Vagina (tissue), 2 donors: ENCODE measurements at places on chromosomes 7 and 10. TPM values are rescaled to one million over a fixed set of nuclear protein-coding genes. Genes with fewer than 3 reads are reported as not detected.
A peak's percentile ranks its signal among the peaks of the same experiment; 100 is the strongest.

Gene TWIST1
- total RNA-seq: 11.5 TPM

Gene PAPOLB
- not detected for total RNA-seq

GRCh38 chr7:145497911-145498525, 618.6 kb upstream of the CNTNAP2 start:
- no peak for DNase-seq

DNA sequence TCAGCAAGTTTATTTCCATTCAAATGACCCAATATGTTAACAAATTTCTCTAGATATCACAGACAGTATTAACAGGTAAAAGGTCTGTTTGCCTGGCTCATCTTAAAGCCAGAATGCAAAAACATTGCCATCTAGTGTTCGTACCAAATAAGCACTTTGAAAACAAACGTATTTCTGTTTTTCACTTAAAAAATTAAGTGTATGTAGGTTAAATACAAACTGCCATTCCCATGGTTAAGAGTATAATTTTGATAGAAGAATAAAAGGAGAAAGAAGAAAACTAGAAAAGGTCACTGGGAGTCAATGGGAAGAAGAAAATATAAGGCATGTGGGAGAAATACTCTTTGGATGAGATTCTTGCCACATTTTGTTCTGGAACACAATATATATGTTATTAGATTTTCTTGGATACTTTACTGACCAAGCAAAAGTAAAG, 51.0 kb downstream of the ORC5 start:
- DNase-seq: no peak

DNA sequence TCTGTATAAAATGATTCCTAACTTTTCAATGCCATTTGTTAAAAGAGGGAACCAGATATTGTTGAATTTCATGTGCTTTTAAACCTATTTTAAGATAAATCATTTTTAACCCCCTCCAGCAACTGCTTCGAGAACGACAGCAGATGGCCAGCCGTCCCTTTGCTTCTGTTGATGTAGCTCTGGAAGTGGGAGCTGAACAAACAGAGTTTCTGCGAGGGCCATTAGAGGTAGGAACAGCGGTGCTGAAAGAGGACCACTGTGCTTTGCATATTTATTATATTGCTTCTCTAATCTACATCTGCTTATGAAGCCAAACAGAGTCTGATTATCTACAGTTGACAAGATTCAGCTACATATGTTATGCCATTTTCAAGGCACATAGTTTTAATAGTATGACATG, 545.9 kb downstream of the GFRA1 start:
- no peak for DNase-seq

GRCh38 chr10:58662314-58662713, 149.6 kb downstream of the BICC1 start:
- no peak for DNase-seq

DNA sequence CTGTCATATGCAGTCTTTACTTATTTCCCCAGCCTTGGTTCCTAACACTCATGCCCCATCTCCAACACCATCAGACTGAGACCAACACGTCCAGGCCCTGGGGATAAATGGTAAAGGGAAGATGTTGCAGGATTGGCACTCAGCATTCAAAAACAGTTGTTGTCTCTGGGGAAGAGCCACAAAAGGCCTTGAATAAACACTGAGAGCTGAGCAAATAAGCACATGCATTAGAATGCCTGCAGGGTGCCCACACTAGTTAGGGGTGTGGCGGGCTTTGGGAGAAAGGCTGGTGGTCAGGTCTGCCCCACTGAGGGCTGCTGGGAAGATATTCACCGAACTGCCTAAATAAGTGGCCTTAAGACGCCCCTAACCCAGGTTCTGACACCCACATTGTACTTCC, 391.0 kb downstream of the GFRA1 start:
- no peak for DNase-seq

GRCh38 chr10:86294346-86295265, 72.0 kb downstream of the GRID1 start:
- DNase-seq: peak; percentile 74

- DNase-seq: no peak
Measured at GRCh38 chr10:27601503-27601902, 97.4 kb downstream of the RAB18 start.

- DNase-seq: no peak
Measured at GRCh38 chr7:37408291-37409228, 40.1 kb downstream of the ELMO1 start.

- DNase-seq: no peak
Measured at GRCh38 chr10:74051736-74052342, 53.9 kb downstream of the VCL start.

DNA sequence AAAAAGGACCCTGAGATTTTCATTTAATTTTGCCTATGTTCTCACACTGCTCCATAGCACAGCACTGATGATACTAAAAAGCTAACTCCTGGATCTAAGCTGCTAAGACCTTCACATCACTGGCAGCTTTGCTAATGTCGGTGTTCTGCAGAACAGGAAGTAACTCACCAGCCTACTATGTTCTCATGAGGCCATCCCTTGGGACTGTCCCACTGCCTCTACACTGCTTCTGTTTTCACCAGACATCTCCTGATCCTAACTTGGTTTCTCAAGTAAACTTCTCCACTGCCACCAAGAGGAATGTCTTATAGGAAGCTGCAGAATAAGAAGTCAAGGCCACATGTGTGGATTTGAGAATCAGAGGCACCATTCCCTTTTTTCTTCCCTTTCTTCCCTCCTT, 15.1 kb downstream of the HTR7 start:
- no peak for DNase-seq

DNA sequence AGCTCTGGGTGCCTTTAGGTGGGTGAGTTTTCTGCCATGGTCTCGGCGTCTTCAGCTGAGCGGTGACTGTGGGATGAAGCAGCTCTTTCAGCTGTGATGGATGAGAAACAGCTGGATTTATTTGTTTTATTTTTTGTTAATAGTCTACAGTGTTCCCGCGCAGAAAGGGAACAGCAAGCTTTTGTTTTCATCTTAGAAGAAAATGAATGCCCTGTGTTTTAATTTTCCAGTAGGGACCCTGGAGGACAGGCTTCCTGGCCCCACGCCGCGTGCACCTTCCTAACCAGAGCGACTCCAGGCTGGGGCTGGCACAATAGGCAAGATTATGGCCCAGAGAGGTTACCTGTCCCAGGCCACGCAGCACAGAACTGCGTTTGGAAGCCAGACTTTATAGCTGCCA, 57.6 kb downstream of the GTF2IRD1 start:
- DNase-seq: no peak

DNA sequence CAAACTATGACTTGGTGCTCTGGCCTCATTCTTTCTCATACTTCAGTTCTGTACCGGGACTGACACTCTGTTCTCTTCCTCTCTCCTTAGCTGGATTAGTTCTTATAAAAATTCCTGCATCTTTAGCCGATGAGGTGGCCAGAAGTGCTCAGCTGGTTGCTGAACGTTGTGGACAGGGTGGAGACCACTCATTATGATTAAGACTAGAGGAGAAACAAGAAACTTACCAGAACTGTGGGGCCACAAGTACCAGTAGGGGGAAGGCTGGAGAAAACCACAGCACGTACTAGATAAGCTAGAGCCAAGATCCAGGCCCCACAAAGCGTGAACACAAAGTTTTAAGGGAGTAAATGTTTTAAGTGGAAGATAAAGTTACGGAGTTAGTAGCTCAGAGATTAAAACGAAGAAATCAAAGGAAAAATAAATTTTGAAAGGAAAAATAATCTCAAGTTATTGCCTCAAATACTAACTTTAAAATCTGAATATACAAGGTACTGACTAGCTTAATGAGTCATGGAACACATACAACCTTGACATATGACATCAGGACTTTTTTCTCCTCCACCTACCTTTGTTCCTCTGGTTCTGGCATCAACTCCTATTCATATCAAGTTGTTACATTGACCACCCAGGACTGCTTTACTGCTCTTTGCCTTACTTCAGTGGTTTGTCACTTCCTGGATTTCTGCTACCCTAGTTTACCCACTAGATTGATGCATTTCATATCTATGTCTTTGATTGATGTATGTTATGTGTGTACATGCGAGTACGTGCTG, 469.0 kb downstream of the TFEC start:
- no peak for DNase-seq

DNA sequence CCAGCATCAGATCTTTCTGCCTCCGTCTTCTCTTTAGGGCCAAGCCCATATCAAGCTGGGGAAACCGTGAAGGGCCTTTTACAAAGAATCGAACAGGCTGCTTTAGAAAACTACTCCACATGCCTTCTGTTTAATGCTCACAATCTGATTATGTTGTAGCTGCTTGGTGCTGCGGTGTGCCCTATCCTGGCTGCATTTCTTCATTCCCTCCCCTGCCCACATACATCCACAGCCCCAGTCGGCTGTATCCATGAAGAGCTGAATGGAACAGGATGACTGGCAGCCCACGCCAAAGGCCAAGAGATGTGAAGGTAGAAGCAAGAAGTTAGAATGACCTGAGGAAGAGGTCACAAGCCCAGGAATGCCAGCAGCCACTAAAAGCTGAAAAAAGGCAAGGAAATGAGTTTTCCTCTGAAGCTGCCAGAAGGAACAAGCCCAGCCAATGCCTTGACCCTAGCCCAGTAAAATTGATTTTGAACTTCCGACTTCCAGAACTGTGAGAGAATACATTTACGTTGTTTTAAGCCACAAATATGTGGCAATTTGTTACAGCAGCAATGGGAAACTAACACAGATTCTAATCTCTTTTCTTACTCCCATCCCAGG, 22.2 kb downstream of the TAS2R41 start:
- DNase-seq: no peak

- DNase-seq: peak; percentile 98
Measured at GRCh38 chr7:101882595-101883564, 65.5 kb downstream of the CUX1 start.

DNA sequence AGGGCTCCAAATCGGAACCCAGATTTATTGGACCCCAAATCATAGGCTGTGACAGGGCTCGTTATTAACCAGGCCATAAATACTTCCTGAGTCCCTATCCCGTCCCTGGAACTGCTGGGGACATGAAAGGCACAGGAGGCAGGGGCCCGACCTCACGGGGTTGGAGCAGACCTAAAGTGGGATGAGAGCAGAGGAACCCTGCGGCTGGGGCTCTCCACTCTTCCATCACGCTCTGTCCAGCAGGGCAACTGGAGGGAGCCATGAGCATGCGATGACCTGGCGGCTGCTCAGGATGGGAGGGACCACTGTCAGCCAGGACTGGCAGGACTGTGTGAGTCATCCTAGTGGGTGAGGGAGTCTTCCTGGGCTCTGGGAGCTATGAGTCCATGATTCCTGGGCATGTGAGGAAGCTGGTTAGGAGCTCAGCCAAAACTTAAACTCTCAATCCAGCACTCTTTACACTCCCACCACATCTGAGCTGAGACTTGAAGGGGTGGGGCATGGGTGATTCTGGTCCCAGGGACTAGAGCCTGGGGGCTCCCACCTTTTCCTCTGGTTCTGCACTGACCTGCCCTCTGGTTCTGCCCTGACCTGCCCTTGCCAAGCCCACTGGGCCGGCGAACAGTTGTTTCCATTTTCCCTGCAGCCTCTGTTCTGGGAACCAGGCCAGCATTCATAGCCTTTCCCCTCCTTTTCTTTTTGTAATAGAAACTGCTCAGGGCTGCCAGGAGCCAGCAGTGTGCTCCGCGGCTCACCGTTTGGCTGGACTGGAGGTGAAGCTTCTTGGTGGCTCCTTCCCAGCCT, 47.1 kb downstream of the SYPL1 start:
- DNase-seq: peak; percentile 97

DNA sequence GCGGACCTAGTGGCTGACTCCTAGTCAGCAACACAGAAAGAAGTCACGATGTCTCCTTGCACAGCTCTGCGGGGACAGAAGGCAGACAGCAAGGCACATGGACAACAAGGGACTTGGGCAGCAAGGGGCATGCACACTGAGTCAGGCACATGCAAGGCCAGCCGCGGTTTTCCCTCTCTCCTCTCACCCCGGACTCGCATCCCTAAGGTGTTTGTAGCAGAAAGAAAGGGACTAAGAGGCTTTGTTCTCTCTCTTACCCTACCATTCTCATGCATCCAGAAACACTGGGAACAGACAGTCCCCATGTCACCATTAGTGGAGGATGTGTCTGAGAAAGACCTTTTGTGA, 193.3 kb upstream of the PHF14 start:
- DNase-seq: no peak

DNA sequence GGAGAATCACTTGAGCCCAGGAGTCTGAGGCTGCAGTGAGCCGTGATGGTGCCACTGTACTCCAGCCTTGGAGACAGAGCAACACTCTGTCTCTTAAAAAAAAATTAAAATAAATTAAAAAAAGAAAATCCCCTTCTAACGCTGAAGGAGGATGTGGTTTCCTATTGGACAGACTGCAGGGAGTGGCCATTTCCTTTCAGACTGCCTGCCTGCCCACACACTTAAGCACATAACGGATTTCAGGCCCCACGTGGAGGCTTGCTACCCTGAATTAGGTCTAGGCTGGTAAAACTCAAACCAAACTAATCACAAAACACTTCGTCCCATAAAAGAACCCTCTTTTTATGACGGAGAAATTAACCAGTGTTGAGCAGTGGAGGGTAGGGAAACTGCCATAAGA, 34.0 kb downstream of the GATA3 start:
- DNase-seq: no peak

DNA sequence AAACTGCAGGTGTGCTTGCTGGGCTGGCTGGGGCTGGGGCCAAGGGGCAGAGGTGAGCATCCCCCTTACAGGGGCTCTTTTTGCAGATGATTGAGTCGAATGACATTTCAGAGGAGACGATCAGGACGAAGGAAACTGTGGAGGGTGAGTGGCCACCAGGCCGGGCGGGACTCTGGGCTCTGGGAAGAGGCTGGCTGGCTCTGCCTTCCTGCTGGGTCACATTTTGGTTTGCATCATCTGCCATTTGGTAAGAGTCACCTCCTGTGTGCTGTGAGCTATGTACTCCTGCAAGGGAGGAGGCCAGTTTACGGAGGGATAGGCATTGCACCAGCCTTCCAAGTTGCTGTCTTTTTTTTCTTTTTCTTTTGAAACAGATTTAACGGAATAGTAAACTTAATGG, 73.0 kb upstream of the GTF2IRD1 start:
- no peak for DNase-seq
